ENCODE measurements at places on chromosomes 7 and 10.

DNA sequence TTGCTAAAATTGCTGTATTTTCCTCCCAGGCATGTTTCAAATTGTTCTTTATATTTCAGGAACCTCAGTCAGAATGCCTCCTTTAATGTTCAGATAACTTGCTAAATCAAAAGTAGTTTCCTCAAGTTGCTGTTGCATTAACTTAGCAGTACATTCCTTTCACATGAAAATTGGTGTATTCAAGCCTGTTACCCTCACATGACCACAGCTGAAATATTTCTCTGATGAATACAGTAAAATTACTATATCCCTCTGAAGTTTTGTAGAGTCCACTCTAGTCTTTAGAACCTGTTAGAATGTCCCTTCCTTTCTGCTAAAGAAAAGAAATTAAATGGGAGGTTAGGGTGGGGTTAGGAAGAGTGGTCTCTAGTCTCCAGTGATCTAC lies 24.5 kb upstream of the C1GALT1 start:
- no peak for DNase-seq

GRCh38 chr7:84277628-84278224 lies 83.1 kb upstream of the SEMA3A start:
- DNase-seq = no peak

DNA sequence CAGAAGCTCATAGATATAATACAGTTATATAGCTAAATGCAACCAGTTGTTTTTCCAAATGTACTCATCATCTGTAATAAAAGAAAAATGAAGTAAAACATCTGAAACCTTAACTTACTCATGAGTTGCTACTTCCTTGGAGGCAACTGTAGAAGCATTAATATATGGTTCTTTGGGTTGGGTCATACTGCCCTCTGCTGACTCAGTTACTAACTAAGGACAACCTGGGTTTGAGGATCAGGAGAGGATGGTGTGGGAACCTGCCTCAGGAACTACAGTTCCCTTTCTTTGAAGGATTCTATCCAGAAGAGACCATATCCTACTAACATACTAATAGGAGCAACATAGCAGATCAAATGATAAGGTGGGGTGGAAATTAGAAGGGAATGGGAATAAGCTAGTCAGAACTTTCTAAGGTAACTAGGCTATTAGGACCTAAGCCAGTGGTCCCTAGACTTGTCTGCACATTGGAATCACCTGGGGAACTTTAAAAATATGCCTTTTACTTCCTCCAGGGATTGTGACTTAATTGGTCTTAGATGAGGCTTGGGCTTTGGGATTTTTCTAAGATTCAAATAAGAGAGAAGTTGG lies 20.7 kb downstream of the COX15 start:
- DNase-seq = no peak

DNA sequence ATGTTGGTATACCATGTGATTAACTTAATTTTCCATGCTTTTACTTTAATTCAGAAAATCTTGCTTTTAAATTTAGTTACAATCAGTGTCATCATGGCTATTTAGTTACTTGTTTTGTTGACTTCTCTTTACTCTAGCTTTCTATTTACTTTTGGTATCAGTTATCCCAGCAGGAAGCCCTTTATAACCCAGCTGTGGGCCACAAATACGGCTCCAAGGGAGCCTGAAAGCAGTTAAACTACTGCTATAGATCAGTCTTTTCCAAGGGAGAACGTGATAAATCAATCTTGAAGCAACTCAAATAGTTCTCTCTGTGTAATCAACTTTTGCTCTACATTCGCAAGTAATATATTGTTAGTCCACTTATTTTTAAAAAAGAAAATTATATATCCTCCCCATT lies 287.4 kb downstream of the CACNA2D1 start:
- DNase-seq = no peak

DNA sequence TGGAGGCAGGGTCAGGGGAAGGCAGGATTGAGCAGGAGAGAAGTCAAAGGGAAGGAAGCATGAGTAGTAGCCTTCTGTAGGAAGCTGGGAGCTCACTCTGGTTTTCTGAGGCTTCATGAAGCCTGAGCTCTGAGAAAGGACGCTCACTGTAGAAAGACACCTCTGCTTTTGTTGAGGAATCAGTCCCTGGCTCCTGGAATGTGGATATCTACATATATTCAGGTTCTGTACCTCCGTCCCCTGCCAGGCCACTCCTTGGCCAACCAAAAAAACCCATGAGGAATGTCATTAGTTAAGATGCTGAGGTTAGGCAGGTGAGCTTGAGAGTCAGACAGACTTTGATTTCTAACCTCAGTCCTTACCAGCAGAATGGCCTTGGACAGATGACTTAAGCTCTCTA lies 283.5 kb upstream of the HABP2 start:
- no peak for DNase-seq

- DNase-seq = no peak
Measured at GRCh38 chr10:4740471-4740870, 85.5 kb upstream of the AKR1E2 start.

- DNase-seq = no peak
Measured at GRCh38 chr7:45716380-45717203, 142.4 kb downstream of the ADCY1 start.

GRCh38 chr10:94108200-94108599 lies 114.5 kb downstream of the PLCE1 start:
- no peak for DNase-seq

- no peak for DNase-seq
Measured at GRCh38 chr7:80230327-80230726, 95.7 kb downstream of the GNAI1 start.

GRCh38 chr7:12888717-12889116 lies 201.3 kb downstream of the ARL4A start:
- DNase-seq = no peak

- peak; percentile 98 for DNase-seq
Measured at GRCh38 chr10:70146489-70147258, at the start of gene TYSND1. Gene TYSND1 (minus strand): TSS chr10:70146700. CDS start chr10:70146586, 114 bp downstream.

GRCh38 chr7:584122-584465 lies 64.4 kb upstream of the PDGFA start:
- DNase-seq = no peak

GRCh38 chr10:27618036-27618615 lies 114.0 kb downstream of the RAB18 start:
- DNase-seq = no peak
